ENCODE measurements at places on chromosomes 6 and 20. TPM values are rescaled to one million over a fixed set of nuclear protein-coding genes. Genes with fewer than 3 reads are reported as not detected.

GRCh38 chr20:40720826-40721225 lies 31.8 kb upstream of the MAFB start:
- H3K36me3 ChIP-seq: no peaks in the 10 kb centered on the region
- no peak overlapping the region for H3K4me3 ChIP-seq
- H3K4me1 ChIP-seq: peaks cover 6% of the 10 kb centered on the region
- DNase-seq: no peak
- H3K27me3 ChIP-seq: peaks cover 35% of the 10 kb centered on the region
- H3K27ac ChIP-seq: no peak overlapping the region

GRCh38 chr20:24994470-24995368 lies 2.2 kb upstream of the APMAP start:
- H3K4me3 ChIP-seq: peak overlapping the region; percentile 83
- H3K27me3 ChIP-seq: peaks cover 16% of the 10 kb centered on the region
- no peaks in the 10 kb centered on the region for H3K36me3 ChIP-seq
- H3K4me1 ChIP-seq: peaks cover 36% of the 10 kb centered on the region

- peaks cover 13% of the 10 kb centered on the region for H3K27me3 ChIP-seq
- no peak overlapping the region for H3K27ac ChIP-seq
- DNase-seq: no peak
- peaks cover 4% of the 10 kb centered on the region for H3K4me1 ChIP-seq
- no peak overlapping the region for H3K4me3 ChIP-seq
Observed at GRCh38 chr6:12801141-12801540, 84.6 kb downstream of the PHACTR1 start.

- peaks cover 6% of the 10 kb centered on the region for H3K27me3 ChIP-seq
- H3K27ac ChIP-seq: no peak overlapping the region
- no peaks in the 10 kb centered on the region for H3K4me1 ChIP-seq
- DNase-seq: no peak
Observed at GRCh38 chr6:166636191-166636933, 9.3 kb upstream of the RPS6KA2 start.

- no peaks in the 10 kb centered on the region for H3K27me3 ChIP-seq
- H3K27ac ChIP-seq: no peak overlapping the region
- H3K4me3 ChIP-seq: no peak overlapping the region
- no peaks in the 10 kb centered on the region for H3K36me3 ChIP-seq
- no peak for DNase-seq
- no peaks in the 10 kb centered on the region for H3K4me1 ChIP-seq
Observed at GRCh38 chr20:20317195-20317594, 50.7 kb upstream of the INSM1 start.

DNA sequence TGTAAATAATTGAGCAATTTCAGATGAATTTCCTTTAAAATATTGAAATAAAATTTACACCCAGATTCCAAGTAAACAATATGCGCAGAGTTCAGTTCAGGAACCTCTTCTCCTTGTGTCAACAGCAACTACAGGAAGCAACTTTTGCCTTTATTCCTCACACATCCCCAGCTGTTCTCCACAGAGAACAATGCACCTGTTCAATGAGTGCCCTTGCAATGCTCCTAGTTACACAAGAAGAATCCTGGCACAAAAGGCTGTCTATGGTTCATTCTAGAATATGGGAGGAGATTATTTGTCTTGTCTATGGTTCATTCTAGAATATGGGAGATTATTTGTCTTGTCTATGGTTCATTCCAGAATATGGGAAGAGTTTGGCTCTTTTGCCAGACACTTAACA lies 454.9 kb downstream of the BTBD3 start:
- no peak overlapping the region for H3K27ac ChIP-seq
- no peaks in the 10 kb centered on the region for H3K27me3 ChIP-seq
- no peaks in the 10 kb centered on the region for H3K36me3 ChIP-seq
- no peak overlapping the region for H3K4me3 ChIP-seq

DNA sequence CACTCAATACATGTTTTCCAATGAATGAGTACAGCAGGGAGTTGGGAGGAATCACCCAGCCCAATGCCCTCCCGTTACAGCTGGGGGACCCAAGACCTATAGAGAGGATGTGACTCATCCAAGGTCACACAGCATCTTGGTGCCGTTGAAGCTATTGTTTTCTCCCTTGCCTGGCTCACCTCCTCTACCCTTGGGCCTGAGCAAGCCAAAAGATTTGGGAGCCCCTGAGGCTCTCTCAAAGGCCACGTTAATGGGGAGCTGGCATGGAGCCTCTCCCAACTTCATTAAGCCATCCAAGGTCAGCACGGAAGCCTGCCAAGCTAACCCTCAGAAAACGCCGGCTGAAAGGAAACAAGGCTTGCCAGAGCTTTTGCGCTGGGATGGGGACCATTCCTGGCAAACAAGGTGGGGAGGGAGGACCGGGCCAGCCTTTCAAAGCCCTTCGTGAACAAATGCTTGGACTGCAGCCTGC lies 30.4 kb downstream of the KCNB1 start:
- H3K27ac ChIP-seq: no peak overlapping the region
- H3K4me3 ChIP-seq: no peak overlapping the region
- peaks cover 35% of the 10 kb centered on the region for H3K27me3 ChIP-seq
- no peak for DNase-seq

GRCh38 chr6:138521790-138522189 lies 22.5 kb upstream of the NHSL1 start:
- H3K4me1 ChIP-seq: peaks cover 11% of the 10 kb centered on the region
- DNase-seq: no peak
- no peak overlapping the region for H3K27ac ChIP-seq
- H3K4me3 ChIP-seq: no peak overlapping the region
- no peaks in the 10 kb centered on the region for H3K27me3 ChIP-seq
- peaks cover 10% of the 10 kb centered on the region for H3K36me3 ChIP-seq

GRCh38 chr20:31864521-31865400 lies 5.6 kb downstream of the DUSP15 start:
- H3K4me1 ChIP-seq: peaks cover 35% of the 10 kb centered on the region
- H3K27me3 ChIP-seq: peaks cover 39% of the 10 kb centered on the region
- no peak for DNase-seq
- H3K36me3 ChIP-seq: no peaks in the 10 kb centered on the region
- no peak overlapping the region for H3K27ac ChIP-seq

- no peak for DNase-seq
- H3K27me3 ChIP-seq: peaks cover 4% of the 10 kb centered on the region
- no peak overlapping the region for H3K27ac ChIP-seq
- H3K4me1 ChIP-seq: no peaks in the 10 kb centered on the region
Observed at GRCh38 chr6:71468841-71469700, 180.5 kb downstream of the OGFRL1 start.

- H3K27me3 ChIP-seq: peaks cover 4% of the 10 kb centered on the region
- H3K4me1 ChIP-seq: no peaks in the 10 kb centered on the region
- H3K36me3 ChIP-seq: no peaks in the 10 kb centered on the region
- no peak for DNase-seq
Observed at GRCh38 chr6:6643398-6643797, 54.9 kb downstream of the LY86 start.

DNA sequence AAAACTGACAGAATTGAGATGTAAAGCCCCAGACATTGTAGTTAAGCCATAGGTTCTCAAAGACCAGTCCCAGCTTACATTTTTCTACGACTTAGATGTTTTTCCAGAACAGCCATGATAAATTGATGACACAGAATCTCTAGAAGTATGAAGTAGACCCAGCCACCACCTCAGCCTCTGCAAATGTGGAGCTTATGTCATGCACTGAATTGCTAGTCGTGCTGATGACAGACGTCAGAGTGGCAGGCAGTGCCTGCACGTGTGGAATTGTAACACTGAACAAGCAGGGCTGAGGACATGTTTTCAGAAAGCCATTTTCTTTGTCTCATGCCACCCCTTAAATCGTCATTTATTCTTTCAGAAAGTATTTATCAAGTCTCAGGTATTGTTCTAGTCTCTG lies 72.4 kb upstream of the TMEM181 start:
- no peaks in the 10 kb centered on the region for H3K27me3 ChIP-seq
- DNase-seq: no peak
- peaks cover 24% of the 10 kb centered on the region for H3K36me3 ChIP-seq
- no peaks in the 10 kb centered on the region for H3K4me1 ChIP-seq
- no peak overlapping the region for H3K4me3 ChIP-seq
- H3K27ac ChIP-seq: no peak overlapping the region

- DNase-seq: no peak
- H3K4me1 ChIP-seq: peaks cover 11% of the 10 kb centered on the region
Observed at GRCh38 chr20:11755071-11755841, 162.4 kb upstream of the BTBD3 start.

DNA sequence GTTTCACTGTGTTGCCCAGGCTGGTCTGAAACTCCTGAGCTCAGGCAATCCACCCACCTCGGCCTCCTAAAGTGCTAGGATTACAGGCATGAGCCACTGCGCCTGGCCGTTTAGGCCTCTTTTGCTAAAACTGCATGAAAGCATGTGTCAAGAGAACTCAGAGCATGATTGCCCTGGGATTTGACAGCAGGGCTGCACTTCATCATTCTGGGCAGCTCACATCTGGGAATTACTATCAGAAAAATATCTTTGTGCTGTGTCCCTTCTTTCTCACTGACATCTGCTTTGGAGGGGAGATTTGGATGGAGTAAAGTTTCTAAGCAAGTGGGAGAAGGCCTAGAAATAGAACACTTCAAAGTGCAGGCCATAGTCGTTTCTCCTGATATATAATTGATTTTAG lies 59.6 kb upstream of the EIF2S2 start:
- no peaks in the 10 kb centered on the region for H3K36me3 ChIP-seq
- H3K27ac ChIP-seq: no peak overlapping the region
- DNase-seq: no peak
- no peaks in the 10 kb centered on the region for H3K27me3 ChIP-seq

DNA sequence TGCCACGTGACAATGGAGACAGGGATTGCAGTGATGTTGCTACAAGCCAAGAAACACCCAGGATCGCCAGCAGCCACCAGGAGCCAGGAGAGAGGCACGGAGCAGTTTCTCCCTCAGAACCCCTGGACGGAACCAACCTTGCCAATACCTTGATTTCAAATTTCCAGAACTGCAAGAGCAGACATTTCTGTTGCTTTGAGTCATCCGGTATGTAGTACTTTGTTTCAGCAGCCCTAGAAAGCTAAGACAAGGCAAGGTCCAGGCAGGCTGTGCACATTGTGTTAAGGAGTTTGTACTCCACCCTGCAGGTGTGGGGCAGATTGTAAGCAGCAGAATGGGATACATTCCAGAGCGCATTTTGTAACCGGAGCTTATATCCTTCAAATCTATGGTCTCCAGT lies 48.3 kb downstream of the TRERF1 start:
- no peak overlapping the region for H3K4me3 ChIP-seq
- H3K27ac ChIP-seq: no peak overlapping the region
- peaks cover 5% of the 10 kb centered on the region for H3K36me3 ChIP-seq
- peaks cover 27% of the 10 kb centered on the region for H3K4me1 ChIP-seq
- no peak for DNase-seq
- no peaks in the 10 kb centered on the region for H3K27me3 ChIP-seq

Gene ADGRF5
- 0.58 TPM for total RNA-seq

Gene SRSF12
- total RNA-seq: 3.9 TPM

Gene PLCB1
- total RNA-seq: 12.0 TPM

Gene GSTA2
- total RNA-seq: 25.3 TPM

Gene DST
- 139 TPM for total RNA-seq
